ENCODE measurements at places on chromosomes 3 and 15. TPM values are rescaled to one million over a fixed set of nuclear protein-coding genes. Genes with fewer than 3 reads are reported as not detected.

COL6A5 gene
- not detected for total RNA-seq

BCHE gene
- total RNA-seq = 0.52 TPM

IL20RB gene
- total RNA-seq = 0.60 TPM

DNA sequence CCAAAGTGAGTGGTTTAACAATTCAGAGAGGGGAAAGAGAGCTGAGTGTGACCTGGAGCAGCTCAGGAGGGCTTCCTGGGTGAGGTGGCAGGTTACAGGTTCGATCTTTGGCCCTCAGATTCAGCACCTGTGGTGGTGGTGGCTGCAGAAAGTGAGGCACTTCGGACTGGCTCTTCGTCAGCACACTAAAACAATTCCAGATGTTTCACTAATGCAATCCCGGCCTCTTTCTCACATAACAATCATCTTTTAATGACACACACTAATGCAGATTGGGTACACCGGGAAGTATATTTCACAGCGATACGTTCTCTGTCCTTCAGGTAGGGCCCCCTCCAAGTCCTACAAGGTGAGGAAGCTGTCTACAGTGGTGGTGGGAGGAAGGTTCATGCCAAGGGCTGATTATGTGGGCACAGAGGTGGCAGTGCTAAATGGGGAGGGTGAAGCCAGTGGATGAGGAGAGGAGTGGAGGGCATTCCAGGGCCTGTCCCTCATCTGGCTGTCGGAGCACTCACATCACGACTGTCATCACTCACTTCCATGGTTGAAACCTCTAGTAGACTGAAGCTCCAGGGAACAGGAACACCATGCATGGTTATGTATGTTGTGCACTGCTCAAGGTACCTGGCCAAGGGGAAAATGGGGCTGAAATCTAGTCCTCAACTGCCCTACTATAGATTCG lies 171.1 kb downstream of the RAB11A start:
- DNase-seq = no peak

DNA sequence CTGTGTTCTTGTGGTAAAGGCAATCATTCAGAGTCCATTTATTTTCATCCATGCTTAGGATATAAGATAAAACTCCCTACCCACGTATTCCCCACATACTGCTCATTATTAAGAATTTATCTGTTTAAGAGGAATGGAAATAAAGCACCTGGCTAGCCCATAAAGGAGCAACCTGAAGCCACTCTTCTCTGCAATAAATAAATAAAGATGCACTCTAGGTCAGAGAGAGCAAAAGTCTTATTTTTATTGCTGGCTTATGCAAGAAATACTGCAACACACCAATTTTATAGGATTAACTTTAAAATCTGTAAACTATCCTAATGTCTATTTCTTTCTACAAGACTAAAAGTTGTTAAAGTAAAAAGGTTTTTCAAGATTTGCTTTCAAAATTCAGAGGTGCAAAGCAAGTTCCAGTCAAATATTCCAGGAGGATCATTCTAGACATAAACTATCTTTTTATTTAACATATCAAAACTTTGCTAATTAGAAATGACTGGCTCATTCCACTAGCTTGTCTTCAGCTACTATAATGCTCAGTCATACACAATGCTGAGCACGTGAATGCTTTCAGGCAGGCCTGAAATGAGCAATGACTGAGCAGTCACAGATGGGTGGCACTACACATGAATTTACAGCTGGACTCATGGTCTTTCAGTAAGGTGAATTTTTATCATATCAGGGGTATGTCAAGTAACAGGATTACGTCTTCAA lies 7.1 kb downstream of the TJP1 start:
- DNase-seq = no peak

CHRM5 gene
- total RNA-seq = not detected

DNA sequence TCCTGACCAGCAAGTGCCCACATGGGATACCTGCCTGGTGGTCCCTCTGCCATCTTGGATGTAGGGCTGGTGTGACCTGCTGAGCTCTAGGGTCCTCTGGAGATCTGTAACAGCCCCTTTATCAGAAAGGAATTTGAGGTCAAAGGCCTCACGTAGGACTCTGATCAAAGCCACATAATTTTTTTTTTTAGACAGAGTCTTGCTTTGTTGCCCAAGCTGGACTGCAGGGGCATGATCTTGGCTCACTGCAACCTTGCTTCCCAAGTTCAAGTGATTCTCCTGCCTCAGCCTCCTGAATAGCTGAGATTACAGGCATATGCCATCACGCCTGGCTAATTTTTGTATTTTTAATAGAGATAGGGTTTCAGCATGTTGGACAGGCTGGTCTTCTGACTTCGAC lies 9.5 kb downstream of the ITGB5 start:
- no peak for DNase-seq

DNA sequence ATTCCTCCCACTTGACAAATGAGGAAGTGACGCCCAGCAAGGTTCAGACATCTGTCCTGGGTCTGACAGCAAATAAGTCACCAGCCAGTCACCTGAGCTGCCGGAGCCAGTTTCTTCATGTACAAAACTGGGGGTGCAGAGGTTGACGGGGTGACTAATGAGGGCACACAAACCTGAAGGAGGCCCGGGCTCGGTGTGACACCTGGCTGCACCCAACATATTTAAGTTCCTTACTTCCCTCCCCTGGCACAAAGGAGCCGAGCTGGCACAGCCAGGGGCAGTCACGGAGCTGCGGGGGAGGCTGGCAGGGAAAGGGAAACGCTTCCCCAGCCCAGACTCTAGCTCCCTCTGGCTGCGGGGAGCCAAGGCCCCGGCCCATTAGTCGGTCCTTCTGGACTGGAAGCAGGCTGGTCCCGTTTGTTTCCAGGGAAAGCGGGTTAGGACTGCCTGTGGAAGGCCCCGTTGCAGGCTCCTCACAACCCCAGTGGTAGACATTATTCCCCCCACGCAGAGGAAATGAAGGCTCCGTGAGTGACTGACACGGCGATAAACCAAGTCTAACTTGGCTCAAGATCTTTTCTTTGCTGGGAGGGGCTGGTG lies 2.3 kb downstream of the FBXL22 start:
- peak; percentile 67 for DNase-seq

GRCh38 chr3:162217647-162218046 lies 721.0 kb downstream of the OTOL1 start:
- DNase-seq = no peak

DNA sequence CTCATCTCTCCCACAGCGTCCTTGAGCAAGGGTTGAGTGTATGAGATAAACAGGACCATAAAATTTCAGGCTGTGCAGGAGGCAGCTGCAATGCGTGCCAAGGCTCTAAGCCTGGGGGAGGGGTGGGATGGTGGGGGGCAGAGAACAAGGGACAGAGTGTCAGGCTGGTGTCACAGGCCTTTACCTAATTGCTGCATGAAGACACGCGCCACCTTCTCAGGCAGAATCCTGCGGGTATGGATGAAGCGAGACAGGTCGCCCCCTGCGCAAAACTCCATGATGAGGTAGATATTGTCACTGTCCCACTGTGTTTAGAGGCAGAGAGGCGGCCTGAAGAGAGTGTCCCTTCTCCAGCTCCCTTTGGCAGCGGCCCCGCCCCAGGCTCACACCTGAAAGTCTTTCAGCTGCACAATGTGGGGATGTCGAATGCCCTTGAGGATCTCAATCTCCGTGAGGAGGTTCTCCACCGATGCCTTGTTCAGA lies 1.0 kb downstream of the ULK3 start:
- no peak for DNase-seq

RARB gene
- 13.4 TPM for total RNA-seq

- no peak for DNase-seq
These were observed 472.7 kb upstream of the ARL6 start for GRCh38 chr3:97291901-97292300.

- DNase-seq = no peak
These were observed 473 bp upstream of the COMMD2 start for GRCh38 chr3:149752788-149753136.

DNA sequence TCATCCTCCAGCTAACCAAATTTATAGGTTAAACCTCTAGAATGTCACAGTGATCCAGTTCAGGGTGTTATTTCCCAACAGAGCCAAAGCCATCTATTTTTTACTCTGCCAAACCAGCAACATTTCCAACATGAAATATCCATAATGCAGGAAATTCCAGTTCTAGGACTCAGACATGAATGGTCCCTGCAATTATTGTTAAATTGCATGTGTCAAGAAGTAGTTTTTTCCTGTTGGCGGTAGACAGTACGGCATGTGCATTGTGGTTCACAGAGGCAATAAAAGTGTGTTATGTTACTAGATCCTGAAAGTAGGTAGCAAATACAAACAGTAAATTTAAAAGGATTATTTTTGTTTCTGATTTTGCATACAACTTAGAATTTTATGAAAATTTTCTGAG lies 215.7 kb upstream of the THBS1 start:
- no peak for DNase-seq
